ENCODE measurements at places on chromosomes 12 and 14. TPM values are rescaled to one million over a fixed set of nuclear protein-coding genes. Genes with fewer than 3 reads are reported as not detected.

DNA sequence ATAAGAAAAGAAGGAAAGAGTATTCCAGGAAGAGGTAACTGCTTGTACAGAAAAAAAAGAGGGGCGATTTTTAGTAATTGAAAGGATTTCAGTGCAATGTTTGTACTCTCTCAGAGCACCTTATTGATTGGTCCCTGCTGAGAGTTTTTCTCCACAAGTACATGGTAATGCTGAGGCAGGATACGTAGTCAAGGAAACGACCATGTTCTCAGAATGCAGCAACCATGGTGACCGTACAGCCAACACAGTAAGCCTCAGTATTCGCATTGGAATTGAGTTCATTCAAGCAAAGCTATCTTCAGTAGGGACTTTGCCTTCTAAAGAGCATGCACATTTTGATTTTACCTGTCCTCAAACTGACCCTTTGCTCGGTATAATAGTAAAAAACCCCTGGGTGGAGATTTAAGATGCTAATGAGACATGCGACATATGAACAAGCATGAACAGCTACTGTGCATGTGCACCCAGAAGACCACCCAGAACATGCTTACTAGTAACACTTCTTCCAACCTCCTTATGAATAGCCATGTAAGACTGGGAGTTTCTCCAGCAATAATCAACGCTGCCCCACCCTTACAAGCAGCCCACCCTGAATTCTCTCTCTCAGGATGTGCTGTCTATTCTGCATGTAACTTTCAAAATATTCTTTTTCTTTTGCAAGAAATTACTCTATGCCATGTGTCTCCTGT, 6.2 kb upstream of the SLC41A2 start:
- no peak for DNase-seq

DNA sequence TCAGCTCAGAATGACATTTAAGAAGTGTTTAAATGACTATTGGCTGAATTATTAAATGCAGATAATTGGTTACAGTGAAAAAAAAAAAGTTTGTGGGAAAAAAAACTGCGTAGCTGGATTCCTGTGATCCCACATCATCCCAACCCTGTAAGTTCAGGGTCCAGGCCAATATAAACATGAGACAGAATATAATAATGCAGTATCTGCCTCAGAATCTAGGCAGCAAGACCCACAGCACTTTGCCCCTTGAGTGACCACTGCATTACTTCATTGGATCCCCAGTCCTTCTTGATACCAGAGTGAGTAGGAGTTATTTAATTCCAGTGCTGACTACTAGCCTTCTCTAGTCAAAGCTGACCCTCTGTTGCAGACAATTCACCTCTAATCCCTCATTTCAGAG, 272.6 kb downstream of the CCER1 start:
- peak; percentile 81 for DNase-seq

GRCh38 chr12:1590221-1590979, 4.0 kb downstream of the FBXL14 start:
- peak; percentile 62 for DNase-seq

DNA sequence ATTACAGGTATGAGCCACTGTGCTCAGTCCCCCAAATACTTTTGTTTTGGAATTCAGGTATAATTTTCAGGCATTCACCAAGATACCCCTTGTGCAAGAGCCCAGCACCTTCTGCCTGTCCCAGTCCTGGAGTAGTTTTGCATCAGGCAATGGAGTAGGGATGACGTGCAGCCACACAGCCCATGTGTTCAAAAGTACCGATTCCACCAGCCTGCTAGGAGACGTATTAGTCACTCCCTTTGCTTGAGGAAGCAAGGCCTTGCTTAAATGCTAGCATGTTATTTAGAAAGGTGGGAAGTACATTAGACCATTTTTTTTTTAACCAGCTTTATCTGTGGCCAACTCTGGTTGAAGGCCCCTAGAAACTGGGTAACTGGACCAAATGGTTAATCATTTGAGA, 15.0 kb upstream of the GALNT16 start:
- DNase-seq = no peak

DNA sequence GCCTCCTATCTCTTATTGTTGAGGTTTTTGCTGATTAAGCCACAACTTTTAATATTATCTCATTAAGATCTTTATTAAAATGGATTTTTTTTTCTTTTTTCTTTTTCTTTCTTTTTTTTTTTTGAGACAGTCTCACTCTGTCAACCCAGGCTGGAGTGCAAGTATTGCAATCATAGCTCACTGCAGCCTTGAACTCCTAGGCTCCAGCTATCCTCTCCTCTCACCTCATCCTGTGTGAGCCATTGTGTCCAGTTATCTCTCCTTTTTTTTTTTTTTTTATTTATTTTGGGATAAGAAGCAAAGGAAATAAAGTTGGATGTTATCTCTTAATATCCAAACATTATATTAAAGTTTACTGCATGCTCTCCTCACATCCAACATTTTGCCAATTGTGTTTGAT, 12.7 kb downstream of the VEZT start:
- DNase-seq = no peak

DNA sequence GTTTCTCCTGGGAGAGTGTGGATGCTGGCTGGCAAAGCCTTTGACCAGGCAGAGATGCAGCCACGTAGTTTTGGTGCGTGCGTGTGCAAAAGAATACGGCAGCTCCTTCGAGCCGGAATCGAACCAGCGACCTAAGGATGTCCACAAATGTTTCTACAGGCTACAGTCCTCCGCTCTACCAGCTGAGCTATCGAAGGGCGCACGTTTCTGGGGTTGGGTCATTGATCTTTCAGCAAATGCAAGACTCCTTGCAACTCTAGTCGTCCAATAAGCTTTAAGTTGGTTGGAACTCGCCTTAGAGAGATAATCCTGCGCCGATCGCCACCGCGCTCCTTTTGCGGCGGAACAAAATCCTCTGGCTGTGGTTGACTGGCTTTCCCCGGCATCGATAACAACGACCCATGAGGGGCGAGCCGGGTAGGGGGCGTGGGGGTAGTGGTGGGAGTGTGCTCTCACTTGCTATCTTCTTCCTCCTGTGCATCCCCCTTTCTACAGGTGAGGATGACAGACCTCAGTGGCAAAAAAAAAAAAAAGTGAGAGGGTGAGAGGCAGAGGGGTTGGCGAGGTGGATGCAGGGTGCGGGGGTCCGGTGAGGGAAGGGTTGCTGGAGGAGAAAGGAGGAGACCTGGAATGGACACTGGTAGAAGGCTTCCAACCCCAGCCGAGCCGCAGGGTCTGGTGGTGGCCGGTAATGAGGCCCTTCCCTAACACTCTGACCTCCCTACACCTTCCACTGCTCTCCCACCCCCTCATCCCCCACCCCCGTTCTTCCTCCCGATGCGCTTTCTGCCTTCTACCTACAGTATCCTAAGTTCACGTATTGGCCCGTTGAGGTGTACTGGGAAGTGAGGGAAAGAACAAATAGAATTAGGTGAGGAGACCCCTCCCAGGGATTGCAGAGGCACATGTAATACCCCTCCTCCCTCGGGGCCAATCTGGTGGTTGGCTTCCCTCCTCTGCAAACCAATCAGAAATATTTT, 11.8 kb upstream of the OR6S1 start:
- peak; percentile 52 for DNase-seq

DNA sequence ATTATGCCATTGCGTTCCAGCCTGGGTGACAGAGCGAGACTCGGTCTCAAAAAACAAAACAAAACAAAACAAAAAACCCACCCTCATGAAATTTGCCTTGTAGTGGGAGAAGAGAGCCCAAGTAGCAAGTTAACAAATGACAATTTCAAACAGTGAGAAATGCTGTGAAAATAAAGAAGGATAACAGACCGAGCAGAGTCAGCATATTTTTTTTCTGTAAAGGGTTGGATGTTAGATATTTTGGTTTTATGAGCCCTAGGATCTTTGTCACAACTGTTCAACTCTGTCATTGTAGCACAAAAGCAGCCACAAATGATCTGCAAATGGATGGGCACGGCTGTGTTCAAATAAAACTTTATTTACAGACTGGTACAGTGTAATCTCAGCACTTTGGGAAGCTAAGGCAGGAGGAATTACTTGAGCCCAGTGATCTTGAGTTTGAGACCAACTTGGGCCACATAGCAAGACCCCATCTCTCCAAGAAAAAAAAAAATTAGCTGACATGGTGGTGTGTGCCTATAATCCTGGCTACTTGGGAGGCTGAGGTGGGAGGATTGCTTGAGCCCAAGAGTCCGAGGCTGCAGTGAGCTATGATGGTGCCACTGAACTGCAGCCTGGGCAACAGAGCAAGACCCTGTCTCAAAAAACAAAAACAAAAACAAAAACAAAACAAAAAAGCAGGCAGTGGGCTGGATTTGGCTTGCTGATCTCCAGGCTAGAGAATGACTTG, 117.1 kb downstream of the PTPN11 start:
- no peak for DNase-seq

GRCh38 chr14:24382064-24382371, 14.0 kb downstream of the NFATC4 start:
- no peak for DNase-seq

GRCh38 chr12:122471324-122472226, 29.2 kb downstream of the ZCCHC8 start:
- DNase-seq = peak; percentile 82

- DNase-seq = no peak
Measured at GRCh38 chr14:65193916-65194590, 91.7 kb upstream of the MAX start.

DNA sequence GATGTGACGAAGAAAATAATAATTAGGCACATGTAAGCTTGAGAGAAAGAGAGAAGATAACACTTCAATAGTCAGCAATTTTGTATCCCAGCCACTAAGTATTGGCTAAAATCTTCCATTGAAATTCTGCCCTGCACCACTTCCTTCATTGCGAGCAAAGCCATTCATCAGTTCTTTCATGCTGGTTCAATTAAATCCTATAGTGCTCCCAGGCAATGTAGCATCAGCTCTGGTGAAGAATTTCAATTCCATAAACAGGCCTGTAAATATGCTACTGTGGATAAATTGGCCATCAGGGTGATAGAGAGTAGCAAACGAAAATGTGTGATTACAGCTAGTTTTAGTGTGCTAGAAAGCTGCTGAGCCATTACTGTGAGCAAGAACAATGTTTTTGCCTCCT, 24.7 kb downstream of the RPL10L start:
- DNase-seq = no peak

CLEC4D gene
- total RNA-seq = not detected

DPY19L2 gene
- not detected for total RNA-seq

SPIC gene
- total RNA-seq = not detected

KRT8 gene
- total RNA-seq = 5.5 TPM

USP44 gene
- 0.76 TPM for total RNA-seq

TMEM120B gene
- 12.1 TPM for total RNA-seq

GPR65 gene
- 0.13 TPM for total RNA-seq

BDKRB2 gene
- 14.4 TPM for total RNA-seq

SLC5A8 gene
- total RNA-seq = not detected

CCDC198 gene
- total RNA-seq = not detected
